ENCODE measurements at places on chromosomes 2 and 18. TPM values are rescaled to one million over a fixed set of nuclear protein-coding genes. Genes with fewer than 3 reads are reported as not detected.

- no peak for DNase-seq
Measured at GRCh38 chr2:32516567-32516966, 111.3 kb upstream of the TTC27 start.

The ATP6V1B1 gene
- polyA plus RNA-seq = 1.3 TPM

The RBM43 gene
- 8.3 TPM for polyA plus RNA-seq

DNA sequence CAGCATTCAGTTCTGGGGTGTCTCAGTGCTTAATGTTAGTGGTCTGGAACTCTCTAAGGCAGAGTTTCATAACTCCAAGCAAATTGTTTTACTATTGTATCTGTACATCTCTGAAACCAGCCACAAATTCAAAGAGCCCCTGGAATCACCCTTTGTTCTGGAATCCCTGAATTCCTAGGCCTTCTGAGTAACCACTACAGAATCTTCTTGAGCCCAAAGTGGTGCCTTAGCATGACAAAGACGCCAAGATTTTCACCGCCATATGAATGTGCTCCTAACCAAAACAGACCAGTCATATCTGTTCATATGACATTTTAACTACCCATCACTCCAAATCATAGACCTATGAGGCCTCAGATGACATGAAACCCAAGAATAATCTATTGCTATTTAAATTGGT, 668.1 kb downstream of the EPHA4 start:
- no peak for DNase-seq

The KATNAL2 gene
- 1.3 TPM for polyA plus RNA-seq

The LTBP1 gene
- 106 TPM for polyA plus RNA-seq

The AOX1 gene
- polyA plus RNA-seq = 10.2 TPM

DNA sequence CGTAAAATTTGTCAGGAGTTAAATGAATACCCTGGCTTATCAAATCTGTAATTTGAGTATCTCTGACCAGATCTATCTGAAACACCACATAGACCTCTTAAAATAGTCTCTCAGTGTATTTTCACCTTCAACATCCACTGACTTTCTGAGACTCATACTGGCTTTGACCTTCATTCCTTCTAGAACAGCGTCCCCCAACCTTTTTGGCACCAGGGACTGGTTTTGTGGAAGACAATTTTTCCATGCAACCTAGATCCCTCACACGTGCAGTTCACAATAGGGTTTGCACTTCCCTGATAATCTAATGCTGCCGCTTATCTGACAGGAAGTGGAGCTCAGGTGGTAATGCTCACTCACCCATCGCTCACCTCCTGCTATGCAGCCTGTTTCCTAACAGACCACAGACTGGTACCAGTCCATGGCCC, 3.2 kb downstream of the NBAS start:
- no peak for DNase-seq

The LYG1 gene
- 0.70 TPM for polyA plus RNA-seq

The BMP10 gene
- not detected for polyA plus RNA-seq

The AQP12B gene
- polyA plus RNA-seq = not detected

DNA sequence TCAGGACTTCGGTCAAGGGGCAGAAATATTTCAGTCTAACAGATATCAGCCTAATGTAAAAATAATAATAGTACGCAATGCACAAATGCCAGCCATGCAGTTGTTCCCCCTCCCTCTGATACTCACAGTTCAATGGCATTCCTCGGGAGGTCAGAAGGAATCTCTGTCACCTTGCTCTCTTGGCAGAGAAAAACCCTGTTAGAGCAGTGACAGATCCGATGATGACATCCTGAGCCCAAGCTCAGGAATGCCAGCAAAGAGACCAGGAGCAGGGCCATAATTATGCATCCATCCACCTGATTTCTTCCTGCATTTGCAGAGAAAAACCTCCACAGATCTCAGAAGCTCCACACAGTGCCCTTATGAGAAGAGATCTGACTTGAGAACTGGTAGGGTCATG, at the start of gene FSHR:
Gene FSHR, minus strand, starts transcription at position 376 of the 400 bp plus-strand sequence. Its CDS starts 98 bp downstream, at position 278.
- no peak for DNase-seq

GRCh38 chr18:79772865-79773696, 24.7 kb upstream of the KCNG2 start:
- no peak for DNase-seq

The LAPTM4A gene
- polyA plus RNA-seq = 379 TPM

DNA sequence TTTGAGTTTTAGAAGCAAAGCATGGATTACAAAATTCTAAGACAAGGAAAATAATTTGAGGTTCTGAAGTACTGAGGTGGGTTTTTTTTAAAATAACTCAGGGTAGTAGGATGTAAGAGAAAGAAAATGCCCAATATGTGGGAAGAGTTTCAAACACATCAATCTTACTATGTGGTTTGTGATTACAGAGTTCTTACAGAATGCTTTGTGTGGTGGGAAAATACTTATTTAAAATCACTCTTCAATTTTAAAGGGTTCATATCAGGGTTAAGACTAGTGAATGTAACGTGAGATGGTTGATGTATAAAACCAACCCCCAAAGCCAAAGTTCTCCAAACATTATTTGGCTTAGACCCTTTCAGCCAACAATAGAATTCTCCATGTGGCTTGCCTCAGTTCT, 173.5 kb downstream of the UBE2E3 start:
- DNase-seq = no peak

DNA sequence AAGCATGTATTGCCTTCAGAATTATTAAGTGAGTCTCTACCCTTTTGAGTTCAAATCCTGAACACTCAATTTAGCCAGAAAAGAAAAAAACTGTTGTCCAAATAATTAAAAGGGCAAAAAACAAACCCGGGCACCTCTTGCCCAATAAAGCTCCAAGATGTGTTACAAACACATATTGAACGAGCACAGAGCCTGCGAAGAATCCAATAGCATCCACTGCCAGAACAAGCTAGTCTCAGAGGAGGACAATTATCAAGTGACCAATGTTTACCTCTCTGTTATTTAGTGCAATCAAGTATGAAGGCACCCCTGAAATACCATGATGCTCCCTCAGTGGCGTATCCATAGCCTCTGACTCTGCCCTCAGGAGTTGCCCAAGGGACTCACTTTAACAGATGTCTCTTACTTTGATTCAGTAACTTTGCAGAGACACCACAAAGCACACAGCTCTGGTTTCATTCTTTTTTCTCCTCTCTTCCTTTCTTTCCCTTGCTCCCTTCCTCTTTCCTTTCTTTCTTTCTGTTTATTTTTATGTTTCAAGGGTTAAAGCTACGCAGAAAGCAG, 93.5 kb upstream of the SPATS2L start:
- DNase-seq = no peak

The ANKRD53 gene
- polyA plus RNA-seq = 0.36 TPM

GRCh38 chr2:70671092-70671675, 96.8 kb downstream of the ADD2 start:
- DNase-seq = no peak

The CPO gene
- polyA plus RNA-seq = not detected
